ENCODE measurements at places on chromosomes 5 and 9. TPM values are rescaled to one million over a fixed set of nuclear protein-coding genes. Genes with fewer than 3 reads are reported as not detected.
A peak's percentile ranks its signal among the peaks of the same experiment; 100 is the strongest.

EGFL7 gene
- total RNA-seq = not detected

GABRA6 gene
- total RNA-seq = not detected

FRMPD1 gene
- total RNA-seq = 0.07 TPM

PCDHA9 gene
- not detected for total RNA-seq

EMB gene
- 166 TPM for total RNA-seq

SCGB3A1 gene
- not detected for total RNA-seq

PLPPR1 gene
- total RNA-seq = not detected

- no peak overlapping the region for H3K4me3 ChIP-seq
- no peaks in the 10 kb centered on the region for H3K27me3 ChIP-seq
- H3K27ac ChIP-seq = no peak overlapping the region
- H3K36me3 ChIP-seq = peaks cover 13% of the 10 kb centered on the region
Observed at GRCh38 chr5:65512170-65512937, 30.6 kb upstream of the ADAMTS6 start.

- H3K4me3 ChIP-seq = peak overlapping the region; percentile 16
- no peak overlapping the region for H3K27ac ChIP-seq
- no peaks in the 10 kb centered on the region for H3K27me3 ChIP-seq
- H3K36me3 ChIP-seq = no peaks in the 10 kb centered on the region
- peak; percentile 88 for DNase-seq
Observed at GRCh38 chr5:139745800-139746690, 49.6 kb upstream of the PSD2 start.

- no peak overlapping the region for H3K4me3 ChIP-seq
- no peaks in the 10 kb centered on the region for H3K36me3 ChIP-seq
- no peaks in the 10 kb centered on the region for H3K27me3 ChIP-seq
- H3K4me1 ChIP-seq = peaks cover 4% of the 10 kb centered on the region
Observed at GRCh38 chr5:95406426-95407090, 15.4 kb downstream of the FAM81B start.

DNA sequence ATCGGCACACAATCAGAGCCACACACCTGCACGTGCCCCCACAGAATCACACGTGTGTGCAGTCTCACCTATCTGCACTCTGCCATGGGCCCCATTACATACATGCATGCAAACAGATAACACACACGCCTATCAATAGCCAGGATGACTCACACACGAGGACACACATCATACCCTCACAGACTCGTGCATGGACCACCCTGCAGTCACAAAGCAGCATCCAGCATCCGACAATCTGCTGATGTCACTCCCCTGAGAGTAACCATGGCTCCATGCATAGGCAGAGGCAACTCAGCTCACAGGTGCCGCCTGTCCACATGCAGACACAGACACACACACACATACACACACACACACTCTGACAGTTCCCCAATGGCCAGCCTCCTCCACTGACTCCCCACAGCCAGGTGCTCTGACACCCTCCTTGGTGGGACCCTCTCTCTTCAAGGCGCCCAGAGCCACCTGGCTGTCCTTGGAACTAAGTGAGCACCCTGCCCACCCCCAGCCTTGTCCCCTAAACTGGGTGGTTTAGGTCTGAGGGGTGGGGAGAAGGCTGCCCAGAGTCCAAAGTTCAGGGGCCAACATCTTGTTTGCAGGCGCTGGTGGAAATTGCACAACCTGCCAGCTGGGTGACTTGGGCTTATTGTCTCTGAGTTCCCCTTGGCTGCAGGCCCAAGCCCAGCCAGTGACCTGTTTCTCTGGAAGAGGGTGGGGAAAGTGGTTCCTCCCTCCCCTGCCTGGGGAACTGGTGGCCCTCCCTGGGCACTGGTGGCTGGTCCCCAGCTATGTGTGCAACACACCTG is 34.6 kb upstream of the NEK6 start:
- DNase-seq = peak; percentile 73
- peaks cover 82% of the 10 kb centered on the region for H3K4me1 ChIP-seq
- H3K36me3 ChIP-seq = no peaks in the 10 kb centered on the region
- no peaks in the 10 kb centered on the region for H3K27me3 ChIP-seq

DNA sequence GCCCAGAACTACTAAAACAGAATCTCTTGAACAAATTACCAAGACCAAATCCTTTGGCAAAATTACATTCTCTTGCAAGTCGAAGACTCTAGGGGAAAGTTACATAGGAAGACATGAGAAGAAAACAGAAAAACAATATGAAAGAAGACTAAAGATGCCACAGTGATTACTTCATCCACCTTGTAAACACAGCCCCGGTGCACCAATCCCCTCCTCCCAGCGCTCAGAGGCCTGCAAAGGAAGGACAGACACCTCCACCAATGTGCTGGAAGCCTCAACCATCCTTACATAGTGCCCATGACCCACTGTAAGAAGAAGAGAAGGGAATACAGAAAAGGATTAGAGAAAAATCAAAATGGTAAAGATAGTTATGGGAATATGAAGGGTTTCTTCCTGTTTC is 218.5 kb downstream of the SPOCK1 start:
- H3K36me3 ChIP-seq = no peaks in the 10 kb centered on the region
- H3K4me1 ChIP-seq = no peaks in the 10 kb centered on the region
- H3K4me3 ChIP-seq = no peak overlapping the region
- no peak overlapping the region for H3K27ac ChIP-seq

DNA sequence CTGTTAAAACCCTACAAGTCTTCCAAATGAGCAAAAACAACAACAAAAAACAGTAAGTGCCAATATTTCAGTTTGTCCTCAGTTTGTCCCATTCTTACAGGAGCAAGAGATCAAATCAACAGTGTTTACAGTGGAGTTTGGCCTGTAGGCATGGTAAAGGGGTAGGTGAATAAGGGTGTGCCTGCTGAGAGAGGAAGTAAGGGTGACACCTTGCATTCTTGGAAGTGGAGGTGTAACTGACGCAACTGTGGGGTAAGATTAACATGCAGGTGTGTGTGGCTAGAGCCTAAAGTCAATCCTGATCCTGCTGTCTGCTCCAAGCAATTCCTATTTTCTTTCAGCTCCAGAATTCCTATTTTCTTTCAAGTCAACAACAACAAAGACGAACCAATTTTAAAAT is 43.4 kb downstream of the PFDN1 start:
- no peak overlapping the region for H3K27ac ChIP-seq
- DNase-seq = no peak
- peaks cover 9% of the 10 kb centered on the region for H3K36me3 ChIP-seq
- H3K4me1 ChIP-seq = no peaks in the 10 kb centered on the region
- H3K27me3 ChIP-seq = no peaks in the 10 kb centered on the region

DNA sequence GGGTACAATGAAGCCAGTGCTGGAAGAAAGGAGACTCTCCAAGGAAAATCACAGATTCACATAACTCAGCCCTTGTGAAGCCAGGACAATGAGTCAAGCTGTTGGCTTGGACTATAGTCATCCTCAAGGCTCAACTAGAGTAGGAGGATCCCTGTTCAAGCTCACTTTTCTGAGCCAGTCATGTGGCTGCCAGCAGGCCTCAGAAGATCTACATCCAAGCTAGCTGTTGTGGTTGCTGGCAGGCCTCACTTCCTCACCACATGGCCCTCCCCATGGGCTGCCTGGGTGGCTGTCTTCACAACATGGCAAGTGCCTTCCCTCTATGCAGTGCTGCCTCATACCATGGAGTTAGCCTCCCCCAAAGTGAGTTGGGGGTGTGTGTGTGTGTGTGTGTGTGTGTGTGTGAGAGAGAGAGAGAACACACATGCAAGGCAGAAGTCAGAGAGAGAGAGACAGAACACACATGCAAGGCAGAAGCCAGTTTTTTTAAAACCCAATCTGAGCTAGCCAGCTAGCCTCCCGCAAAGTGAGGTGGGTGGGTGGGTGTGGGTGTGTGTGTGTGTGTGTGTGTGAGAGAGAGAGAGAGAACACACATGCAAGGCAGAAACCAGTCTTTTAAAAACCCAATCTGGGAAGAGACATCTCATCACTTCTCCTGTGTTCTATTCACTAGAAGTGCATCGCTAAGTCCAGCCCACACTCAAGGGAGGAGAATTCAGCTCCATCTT is 17.1 kb downstream of the SCAI start:
- H3K4me3 ChIP-seq = no peak overlapping the region
- no peaks in the 10 kb centered on the region for H3K36me3 ChIP-seq
- DNase-seq = peak; percentile 72
- no peaks in the 10 kb centered on the region for H3K27me3 ChIP-seq
- peaks cover 19% of the 10 kb centered on the region for H3K4me1 ChIP-seq

GRCh38 chr9:136303066-136303824 is 649 bp downstream of the CCDC187 start:
- no peak overlapping the region for H3K4me3 ChIP-seq
- H3K4me1 ChIP-seq = peaks cover 15% of the 10 kb centered on the region
- H3K27me3 ChIP-seq = no peaks in the 10 kb centered on the region
- no peaks in the 10 kb centered on the region for H3K36me3 ChIP-seq
- H3K27ac ChIP-seq = no peak overlapping the region

GRCh38 chr5:153884612-153884957 is 154.1 kb downstream of the FAM114A2 start:
- no peaks in the 10 kb centered on the region for H3K36me3 ChIP-seq
- H3K4me1 ChIP-seq = no peaks in the 10 kb centered on the region
- DNase-seq = no peak

DNA sequence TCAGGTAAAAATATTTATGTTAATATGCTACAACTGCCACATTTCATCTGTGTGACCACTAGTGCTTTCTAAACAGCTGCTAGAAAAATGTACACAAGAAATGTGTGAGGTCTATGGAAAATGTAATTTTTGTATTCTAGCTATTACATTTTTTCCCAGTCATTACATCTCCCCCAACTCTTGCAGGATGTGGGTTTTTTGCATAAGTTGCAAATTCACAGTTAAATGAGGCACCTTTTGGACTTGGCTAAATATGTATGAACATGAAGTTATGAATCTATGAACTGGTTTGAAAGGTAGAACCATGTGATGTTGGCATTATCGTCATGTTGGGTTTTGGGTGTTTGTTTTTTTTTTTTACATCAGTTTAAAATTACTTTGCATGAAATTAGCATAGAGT is 590.4 kb upstream of the WWC1 start:
- H3K27ac ChIP-seq = no peak overlapping the region
- no peaks in the 10 kb centered on the region for H3K36me3 ChIP-seq
- no peaks in the 10 kb centered on the region for H3K4me1 ChIP-seq

GRCh38 chr9:98241357-98242300 is 13.8 kb downstream of the TBC1D2 start:
- no peak overlapping the region for H3K27ac ChIP-seq
- H3K36me3 ChIP-seq = no peaks in the 10 kb centered on the region
- DNase-seq = no peak
- no peaks in the 10 kb centered on the region for H3K27me3 ChIP-seq
- H3K4me3 ChIP-seq = no peak overlapping the region

DNA sequence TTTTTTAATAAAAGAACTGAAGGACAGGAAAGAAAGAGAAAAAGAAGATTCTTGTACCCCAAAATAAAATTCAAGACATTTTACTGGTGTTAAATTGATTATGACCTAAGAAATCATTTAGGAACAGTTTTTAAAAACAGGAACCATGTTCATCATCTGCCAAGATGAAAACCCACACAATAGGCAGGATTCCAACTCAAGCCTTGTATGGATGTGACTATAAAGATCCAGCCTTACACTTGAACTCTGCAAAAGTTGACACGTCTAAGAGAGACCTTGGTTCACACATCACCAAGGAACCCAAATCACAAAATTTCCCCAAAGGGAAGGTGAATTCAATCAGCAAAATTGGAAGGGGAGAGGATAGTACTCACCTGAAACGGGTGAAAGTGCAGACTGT is 82.6 kb downstream of the SMIM23 start:
- H3K36me3 ChIP-seq = peaks cover 19% of the 10 kb centered on the region
- H3K4me1 ChIP-seq = no peaks in the 10 kb centered on the region
- no peak overlapping the region for H3K27ac ChIP-seq
- H3K27me3 ChIP-seq = no peaks in the 10 kb centered on the region
- no peak overlapping the region for H3K4me3 ChIP-seq

GRCh38 chr9:105694190-105694847 is at the start of gene TMEM38B:
Gene TMEM38B, plus strand, starts transcription at chr9:105694541. Its CDS starts 120 bp downstream, at chr9:105694661.
- DNase-seq = peak; percentile 94
- peak within 1 kb of the TSS; percentile 92 for H3K4me3 ChIP-seq
- peaks cover 37% of the 10 kb centered on the region for H3K36me3 ChIP-seq

Measured in Karpas-422 (cell line).